ENCODE measurements at places on chromosomes 11 and 22.

DNA sequence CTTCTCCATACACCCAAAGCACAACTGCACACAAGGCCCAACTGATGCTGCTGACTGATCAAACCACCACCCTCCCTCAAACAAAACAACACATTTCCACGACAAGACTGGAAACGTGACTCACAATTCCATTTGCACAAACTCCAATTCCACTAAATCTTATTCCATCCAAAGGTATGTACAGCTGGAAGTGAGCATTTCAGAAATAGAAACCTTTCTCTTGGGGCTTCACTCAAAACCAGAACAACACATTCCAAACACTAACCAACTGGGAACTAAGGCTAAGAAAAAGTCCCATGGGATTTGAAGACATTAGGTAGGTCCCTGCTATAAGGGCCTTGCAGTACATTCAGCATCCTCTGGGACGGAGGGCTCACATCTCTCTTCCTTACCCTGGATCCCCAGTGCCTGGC lies 19.6 kb downstream of the MORC2 start:
- no peak for DNase-seq

DNA sequence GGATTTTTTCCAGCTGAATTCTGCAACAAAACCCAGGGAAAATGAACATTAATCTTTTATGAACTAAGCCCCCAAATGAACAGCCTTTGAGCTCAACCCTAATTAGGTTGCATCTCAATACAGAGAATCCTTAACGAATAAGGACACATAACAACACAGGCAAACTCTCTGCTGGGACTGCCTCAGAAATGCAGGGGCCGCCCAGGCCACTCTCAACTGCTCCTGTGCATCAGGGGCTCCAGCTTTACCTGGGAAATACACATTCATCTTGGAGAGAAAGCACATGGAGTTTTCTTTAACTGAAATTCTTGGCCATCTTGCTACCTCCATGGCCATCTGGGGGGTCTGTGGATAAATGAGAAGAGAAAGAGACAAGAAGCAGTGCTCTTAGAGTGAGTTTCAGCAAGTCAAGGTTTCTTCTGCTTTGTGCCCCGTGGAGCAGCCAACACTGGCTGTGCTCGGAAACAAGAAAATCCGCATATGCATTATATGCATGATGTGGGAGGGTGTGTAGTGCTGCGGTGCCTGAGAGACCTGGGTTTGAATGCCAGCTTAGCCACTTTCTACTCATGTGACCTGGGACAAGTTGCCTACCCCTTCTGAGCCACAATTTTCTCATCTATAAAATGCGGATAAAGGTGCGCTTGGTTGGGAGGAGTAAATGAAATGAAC lies 81.9 kb upstream of the RCN1 start:
- DNase-seq: no peak

DNA sequence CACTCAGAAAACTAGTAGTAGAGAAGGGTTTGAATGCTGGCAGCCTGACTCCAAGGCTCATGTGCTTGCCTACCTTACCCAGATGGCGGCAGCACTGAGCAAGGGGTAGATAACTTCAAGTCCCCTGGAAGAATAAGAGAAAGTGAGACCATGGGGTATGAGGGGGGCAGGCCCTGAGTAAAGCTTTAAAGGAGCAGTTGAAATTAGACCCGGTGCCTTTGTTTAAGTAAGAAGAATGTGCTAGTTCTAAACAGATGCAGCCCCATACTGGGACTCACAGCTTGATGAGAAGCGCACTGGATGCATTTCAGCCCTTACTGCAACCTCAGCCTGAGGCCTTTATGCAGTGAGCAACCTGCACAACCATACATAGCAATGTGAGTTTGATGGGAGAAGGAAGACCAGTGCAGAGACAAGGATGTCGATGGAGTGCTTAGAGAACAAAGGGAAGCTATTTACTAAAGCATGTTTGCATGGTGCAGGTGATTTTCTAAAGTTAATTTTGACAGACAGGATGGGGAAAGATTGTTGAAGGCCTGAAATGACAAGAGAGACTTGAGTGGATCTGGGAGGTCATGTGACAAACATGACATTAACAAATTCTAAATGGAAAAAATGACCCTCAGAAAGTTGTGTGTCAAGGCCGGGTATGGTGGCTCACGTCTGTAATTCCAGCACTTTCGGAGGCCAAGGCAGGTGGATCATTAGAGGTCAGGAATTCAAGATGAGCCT lies 27.1 kb upstream of the TMA7B start:
- no peak for DNase-seq

GRCh38 chr11:24575392-24575791 lies 78.5 kb downstream of the LUZP2 start:
- DNase-seq: no peak

- no peak for DNase-seq
These were observed 3.5 kb downstream of the PRAME start for GRCh38 chr22:22555596-22555995.

- no peak for DNase-seq
These were observed 23.8 kb upstream of the IGSF22 start for GRCh38 chr11:18749681-18750319.

DNA sequence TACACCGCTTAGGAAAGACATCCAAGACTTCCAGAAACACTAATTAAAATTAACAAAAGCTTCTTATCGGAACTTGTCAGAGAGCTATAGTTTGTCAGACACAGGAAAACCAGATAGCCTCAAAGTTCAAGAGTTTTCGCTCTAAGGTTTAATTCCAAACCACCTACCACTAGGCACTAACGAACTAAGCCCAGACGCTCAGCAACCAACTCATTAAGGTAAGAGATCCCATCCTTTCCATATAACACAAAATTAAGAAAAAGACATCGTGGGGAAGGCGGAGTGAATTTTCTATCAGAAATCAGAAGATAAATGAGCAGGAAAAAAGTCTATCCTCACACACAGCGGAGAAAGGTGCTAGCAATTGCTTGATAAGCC lies 382 bp downstream of the IMMP1L start:
- no peak for DNase-seq

- DNase-seq: no peak
These were observed 137.4 kb downstream of the HIPK3 start for GRCh38 chr11:33394431-33395109.

DNA sequence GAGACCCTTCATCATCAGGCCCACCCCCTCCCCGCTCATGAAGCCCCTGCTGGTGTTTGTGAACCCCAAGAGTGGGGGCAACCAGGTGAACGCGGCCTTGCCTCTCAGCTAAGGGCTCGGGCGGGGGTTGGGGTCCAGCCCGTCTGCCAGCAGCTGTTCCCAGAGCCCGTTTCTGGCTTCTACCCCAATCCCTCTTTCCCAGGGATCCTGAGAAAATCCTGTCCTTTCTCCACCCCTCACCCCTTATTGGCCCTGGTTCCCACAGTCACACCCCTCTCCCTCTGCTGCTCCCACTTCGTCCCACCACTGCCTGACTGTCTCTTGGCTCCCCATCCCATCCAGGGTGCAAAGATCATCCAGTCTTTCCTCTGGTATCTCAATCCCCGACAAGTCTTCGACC lies 9.4 kb upstream of the MDK start:
- DNase-seq: no peak

DNA sequence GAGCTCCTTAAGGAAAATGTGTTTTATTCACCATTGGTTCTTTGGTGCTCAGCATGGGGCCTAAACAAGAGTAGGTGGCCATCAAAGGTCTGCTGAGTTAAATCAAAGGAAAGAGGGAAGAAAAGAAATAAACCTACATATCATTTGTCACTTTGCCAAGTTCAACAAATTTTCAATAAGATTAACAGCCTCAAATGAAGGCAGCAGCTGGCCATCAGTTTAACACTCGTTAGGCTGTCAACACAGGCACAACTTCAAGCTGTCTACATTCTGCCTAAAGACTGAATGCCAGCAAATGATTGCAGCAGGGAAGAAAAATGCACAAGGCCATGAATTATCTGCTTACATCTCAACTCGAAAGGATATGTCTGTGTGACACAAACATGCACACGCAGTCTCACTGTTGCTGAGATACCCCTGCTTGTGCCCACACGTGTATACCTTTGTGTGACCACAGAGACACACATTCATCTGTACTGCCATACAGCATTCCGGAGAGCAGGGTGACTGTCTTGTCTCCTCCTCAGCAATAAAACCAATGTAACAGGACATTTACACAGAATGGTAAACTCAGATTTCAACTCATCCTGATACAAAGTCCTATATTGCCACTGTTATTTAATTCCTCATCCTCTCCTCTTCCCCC lies 40.1 kb downstream of the TRIM66 start:
- DNase-seq: no peak

GRCh38 chr11:3086671-3087150 lies 29.5 kb upstream of the CARS1 start:
- DNase-seq: no peak

DNA sequence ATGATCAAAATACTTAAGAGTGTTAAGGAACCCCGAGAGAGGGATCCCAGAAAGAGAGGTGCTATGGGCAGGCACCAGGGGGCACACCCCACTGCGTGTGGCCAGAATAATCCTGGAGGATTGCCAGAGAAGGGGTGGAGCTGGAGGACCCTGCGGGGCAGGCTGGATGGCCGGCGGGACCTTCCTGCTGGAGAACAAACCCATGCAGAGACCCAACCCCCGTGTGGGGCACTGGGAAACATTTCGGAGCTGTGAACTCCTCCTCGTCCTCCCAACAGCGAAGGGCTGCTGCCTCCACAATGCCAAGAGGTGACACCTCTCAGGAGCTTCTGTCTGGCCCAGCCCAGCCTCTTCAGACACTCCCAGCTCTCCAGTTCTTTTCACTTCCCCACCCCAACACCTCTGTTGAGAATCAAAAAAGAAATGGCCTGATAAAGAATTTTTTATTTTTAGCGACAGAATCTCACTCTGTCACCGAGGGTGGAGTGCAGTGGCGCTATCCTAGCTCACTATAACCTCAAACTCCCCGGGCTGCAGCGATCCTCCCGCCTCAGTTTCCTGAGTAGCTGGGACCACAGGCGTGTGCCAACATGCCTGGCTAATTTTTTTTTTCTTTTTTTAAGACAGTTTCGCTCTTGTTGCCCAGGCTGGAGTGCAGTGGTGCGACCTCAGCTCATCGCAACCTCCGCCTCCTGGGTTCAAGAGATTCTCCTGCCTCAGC lies 25.6 kb downstream of the RHOD start:
- DNase-seq: no peak

DNA sequence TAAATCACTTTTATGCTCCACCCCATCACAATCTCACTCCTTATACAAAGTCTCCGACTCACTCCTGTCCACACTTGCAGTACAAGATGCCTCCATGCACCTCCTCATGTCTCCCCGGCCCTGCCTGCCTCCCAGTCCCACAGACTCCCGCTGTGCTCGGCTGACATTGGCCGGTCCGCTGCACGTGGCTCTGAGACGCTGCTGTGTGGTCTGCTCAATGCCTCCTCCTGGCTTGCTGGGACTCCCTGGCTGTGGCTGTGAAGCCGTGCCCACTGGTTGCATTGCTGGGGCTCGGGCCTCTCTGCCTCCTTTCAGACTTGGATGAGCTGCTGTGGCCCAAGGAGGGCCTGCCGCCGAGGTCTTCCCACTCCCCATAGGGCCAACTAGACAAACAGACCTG lies 224.0 kb upstream of the B3GAT1 start:
- DNase-seq: no peak

- DNase-seq: no peak
These were observed 296.8 kb upstream of the FOLH1 start for GRCh38 chr11:49505231-49505630.

DNA sequence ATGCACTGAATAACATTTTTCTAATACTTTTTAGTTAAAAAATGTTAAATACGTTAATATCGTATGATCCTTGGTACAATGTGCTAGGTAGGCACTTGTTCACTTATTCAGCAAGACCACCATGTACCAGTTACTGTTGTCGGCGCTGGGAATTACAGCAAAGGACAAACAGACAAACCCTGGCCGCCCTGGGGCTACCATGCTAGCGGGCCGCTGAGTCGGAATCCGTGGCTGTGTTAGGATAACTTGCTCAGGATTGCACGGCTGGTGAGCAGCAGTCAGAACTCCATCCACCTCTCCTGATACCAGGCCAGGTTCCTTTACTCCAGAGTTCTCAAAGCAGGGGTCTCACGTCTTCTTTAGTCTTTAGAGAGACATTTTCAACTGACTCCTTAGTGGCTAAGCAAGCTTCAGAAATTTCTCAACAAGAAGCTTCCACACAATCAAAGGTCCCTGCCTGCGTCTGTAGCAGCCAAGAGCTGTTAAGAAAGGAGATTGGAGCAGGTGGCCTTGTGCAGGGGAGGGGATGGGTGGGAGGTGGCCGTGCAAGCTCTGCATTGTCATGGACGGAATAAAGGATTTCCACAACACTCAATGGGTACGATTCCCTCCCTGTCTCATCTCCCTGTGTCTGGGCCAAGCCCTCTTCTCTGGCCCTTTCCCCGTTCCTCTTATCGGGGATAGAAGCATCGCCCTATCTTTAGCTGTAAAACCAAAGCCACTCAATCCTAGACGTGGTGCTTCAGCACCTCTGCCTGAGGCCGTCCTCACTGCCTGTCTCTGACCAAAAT lies 39.8 kb upstream of the NNMT start:
- DNase-seq: no peak

DNA sequence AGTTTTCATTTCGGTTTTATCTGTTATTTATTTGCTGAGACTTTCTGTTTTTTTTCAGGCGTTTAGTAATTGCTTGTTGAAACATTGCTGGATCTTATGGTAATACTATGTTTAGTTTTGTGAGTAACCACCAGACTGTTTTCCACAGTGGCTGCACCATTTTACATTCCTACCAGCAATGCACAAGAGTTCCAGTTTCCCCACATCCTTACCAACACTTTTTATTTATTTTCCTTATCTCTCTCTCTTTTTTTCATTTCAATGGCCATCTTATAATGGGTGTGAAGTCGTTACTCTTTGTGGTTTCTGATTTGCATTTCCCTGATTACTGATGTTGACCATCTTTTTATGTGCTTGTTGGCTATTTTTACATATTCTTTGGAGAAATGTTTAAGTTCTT lies 23.7 kb downstream of the USP47 start:
- no peak for DNase-seq

DNA sequence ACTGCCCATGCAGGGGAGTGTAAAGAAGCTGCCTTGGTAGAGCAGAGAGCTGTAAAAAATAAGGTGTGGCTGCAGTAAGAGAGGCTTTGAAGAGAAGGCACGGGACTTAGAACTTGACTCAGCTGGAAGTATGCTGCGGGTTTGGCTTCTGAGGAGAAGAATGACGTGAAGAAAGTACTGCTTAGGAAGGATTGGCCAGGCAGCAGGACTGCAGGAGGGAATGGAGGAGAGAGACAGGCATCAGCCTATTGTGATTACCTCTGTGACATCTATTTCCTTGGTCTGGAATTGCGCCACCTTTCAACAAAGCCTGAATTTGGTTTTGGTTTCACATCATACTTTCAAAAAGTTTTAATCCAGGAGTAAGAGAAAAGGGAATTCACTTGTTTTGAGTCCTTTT lies 22.5 kb downstream of the PRRG4 start:
- no peak for DNase-seq

Data from cortex of kidney (tissue), 1 donor.